ENCODE measurements at places on chromosomes 1 and 21.

DNA sequence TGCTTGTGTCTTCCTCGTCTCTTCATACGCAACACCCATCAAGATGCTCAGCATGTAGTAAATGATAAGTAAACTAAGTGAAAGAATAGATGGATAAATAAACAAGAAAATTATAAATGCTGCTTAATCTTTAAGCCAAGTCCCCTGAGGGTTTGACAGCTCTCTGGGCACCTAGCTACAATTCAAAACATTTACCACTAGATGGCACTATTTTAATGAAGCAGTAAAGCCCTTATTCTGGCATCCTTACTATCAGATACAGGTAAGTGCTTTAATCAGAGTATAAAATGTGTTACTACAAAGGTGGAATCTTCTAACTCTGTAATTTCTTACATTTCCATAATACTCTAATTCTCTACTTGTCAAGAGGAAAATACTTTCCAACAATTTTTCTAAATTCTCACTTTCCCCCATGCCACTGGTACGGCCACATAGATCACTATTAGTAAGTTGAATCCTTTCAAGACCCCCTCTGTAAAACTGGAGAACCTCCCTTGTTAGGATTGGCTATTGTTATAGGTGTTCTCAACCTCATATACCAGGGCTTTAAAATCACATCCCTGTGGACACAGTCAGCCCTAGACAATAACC is 137.8 kb downstream of the BARHL2 start:
- DNase-seq, result no peak

- DNase-seq, result no peak
Measured at GRCh38 chr21:38645282-38645681, 147.0 kb upstream of the ERG start.

DNA sequence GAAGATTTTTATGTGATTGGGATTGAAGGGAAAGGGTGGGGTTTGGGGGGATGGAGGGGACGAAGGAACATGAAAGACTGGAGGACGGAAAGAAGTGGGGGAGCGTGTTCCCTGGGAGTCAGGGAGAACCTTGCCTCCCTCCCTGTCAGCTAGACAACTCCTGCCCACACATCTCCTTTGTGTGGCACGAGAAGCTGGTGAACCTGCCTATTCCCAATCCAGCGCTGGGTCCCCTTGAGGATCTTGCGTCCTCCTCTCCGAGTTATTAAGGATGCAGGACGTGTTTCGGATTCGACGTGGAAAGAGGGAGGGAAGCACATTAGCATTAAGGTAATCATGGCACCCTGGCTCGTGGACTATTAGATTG is 1.4 kb downstream of the LRRC7 start:
- no peak for DNase-seq

DNA sequence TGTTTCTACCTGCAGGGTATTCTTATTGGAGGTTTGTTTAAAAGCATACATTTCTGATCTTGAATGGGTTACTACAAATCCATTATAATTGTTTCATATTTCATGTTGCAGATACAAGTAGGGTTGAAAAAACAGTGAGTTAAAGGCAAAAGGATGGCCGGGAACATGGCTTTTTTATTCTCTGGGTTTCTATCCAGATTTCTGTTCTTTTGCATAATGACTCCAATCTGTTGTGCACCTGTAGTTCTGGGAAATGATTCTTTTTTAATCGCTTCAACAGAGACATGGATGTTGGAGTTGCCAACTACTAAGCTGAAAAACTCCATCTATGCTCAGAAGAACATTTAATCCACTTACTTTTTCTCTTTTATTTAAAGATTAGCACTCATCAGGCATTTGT is 2.7 kb upstream of the ADAMTS1 start:
- no peak for DNase-seq

DNA sequence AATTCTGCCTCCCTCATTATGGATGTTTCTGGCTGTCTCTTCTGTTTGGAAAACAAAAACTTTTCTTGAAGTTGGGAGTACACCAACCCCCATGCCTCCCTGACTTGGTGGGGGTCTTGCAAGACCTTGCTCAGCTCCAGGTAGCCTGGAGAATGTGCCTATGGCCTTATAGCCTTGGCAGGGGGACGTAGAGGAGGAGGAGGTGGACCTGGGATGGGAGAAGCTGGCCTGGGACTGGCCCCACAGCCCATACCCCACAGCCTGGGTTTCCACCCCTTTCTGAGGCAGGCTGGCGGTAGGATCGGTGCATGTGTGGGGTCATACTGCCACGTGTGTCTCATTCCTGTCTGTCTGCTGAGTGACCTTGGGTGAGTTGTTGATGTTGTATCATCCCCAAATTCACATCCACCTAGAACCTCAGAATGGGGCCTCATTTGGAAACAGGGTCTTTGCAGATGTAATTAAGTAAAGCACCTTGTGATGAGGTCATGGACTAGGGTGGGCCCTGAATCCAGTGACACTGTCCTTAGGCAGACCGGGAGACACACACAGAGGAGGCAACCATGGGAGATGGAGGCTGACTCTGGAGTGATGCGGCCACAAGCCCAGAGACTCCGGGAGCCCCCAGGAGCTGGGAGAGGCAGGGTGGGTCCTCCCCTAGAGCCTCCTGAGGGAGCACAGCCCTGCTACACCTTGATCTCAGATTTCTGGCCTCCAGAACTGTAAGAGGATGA is 18.5 kb downstream of the OBSCN start:
- DNase-seq, result no peak

GRCh38 chr21:32260130-32260529 is 18.7 kb downstream of the MIS18A start:
- DNase-seq, result no peak

- no peak for DNase-seq
Measured at GRCh38 chr21:25094695-25095094, 512.6 kb downstream of the MRPL39 start.

DNA sequence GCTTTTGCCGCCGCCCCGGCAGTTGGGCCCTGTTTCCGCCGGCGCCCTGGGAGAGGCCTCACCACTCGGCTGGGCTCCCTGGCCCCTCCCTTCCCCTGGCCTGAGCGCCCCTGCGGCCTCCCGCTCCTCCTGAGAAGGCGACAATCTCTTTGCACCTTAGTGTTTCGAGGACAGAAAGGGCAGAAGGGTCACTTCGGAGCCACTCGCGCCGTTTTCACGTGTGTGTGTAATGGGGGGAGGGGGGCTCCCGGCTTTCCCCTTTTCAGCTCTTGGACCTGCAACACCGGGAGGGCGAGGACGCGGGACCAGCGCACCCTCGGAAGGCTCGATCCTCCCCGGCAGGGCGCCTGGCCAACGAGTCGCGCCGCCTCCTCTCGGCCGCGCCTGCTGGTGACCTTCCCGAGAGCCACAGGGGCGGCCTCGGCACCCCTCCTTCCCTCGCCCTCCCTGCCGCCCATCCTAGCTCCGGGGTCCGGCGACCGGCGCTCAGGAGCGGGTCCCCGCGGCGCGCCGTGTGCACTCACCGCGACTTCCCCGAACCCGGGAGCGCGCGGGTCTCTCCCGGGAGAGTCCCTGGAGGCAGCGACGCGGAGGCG is 432 bp upstream of the SIM2 start:
- peak; percentile 81 for DNase-seq

Data from mesenteric fat pad (tissue), 1 donor.